Bronchial epithelial cell (primary cell): ENCODE measurements at places on chromosomes 12 and 14.

- DNase-seq, result no peak
These were observed 191.5 kb downstream of the KLHL28 start for GRCh38 chr14:44770201-44770600.

- DNase-seq, result peak; percentile 52
These were observed 3.7 kb downstream of the REM2 start for GRCh38 chr14:22886500-22887259.

DNA sequence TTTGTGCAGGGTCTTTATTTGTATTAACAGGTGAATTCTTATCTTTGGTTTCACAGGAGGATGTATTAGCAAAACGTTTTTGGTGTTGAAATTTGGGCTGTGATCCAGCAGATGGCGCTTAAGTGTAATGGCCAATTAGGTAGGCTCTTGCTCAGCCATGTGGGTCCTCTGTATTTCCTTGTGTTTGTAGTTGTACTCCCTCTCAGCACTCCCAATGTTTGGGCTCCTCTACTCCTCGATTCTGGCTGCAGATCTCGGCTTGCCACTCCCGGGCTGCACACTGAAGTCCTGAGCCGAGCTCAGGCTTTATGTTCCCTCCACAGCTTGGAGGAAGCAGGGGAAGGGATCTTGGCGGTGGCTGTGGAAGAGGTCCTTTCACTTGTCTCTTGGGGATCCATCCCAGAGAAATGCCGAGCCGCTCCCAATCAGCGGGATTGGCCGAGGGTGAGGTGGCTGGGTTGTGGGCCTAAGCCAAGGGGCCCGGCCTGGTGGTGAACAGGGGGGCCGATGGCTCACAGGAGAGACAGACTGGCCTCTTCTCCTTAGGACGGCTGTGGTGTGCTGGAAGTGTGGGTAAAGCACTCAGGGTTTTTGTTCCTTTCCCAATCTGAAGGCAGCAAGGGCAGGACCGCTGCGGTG, 133.7 kb downstream of the AEBP2 start:
- DNase-seq, result peak; percentile 41

- DNase-seq, result no peak
These were observed 8.8 kb upstream of the PTGR2 start for GRCh38 chr14:73842851-73843250.

GRCh38 chr12:110444455-110444854, 5.7 kb downstream of the ARPC3 start:
- DNase-seq, result no peak

DNA sequence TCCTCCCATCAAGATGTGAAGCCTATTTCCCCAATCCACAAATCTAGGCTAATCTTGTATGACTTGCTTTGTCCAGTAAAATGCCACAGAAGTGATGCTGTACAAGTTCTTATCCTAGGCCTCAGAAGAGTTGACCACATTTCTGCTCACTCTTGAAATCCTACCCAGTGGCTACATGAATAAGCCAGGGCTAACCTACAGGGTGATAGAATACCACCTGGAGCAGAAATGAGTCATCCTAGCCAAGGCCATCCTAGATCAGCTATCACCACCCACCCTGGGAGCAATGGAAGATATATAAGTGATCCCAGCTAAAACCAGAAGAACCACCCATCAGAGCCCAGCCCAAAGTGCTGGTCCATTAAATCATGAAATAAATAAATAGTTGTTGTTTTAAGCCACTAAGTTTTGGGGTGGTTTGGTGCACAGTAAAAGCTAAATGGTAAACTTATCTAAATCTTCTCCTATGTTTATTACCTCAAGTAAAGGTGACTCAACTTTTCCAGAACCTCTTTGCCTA, 105.1 kb downstream of the RPS29 start:
- peak; percentile 6 for DNase-seq

DNA sequence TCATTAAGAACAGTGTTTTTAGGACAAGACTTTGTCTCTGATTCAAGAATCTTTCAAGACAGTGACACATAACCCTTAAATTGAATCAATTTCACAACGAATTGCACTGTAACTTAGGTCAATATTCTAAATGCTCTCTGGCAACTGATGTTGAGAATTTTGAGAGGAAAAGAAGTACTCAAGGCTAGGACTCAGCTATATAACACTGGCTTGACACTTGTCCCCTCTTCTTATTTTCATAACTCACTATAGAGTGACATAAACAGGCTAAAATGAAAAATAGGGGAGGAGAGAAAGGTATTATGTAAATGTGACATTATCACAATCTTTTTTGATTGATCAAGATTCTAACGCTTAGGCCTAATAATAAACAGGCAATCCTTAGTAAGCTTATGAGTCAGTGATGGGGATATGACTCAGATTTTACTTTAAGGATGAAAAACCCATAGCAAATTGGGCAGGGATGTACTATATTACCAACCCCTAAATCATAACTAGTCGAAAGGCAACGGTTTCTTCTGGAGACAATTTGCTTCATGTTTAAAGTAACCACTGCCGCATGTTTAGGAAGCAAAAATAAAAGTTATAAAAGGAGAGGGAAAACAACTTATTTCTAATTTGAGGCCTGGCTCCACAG, 10.9 kb downstream of the BTG1 start:
- DNase-seq, result peak; percentile 89

- no peak for DNase-seq
These were observed 94.0 kb downstream of the ESR2 start for GRCh38 chr14:64200170-64200569.

DNA sequence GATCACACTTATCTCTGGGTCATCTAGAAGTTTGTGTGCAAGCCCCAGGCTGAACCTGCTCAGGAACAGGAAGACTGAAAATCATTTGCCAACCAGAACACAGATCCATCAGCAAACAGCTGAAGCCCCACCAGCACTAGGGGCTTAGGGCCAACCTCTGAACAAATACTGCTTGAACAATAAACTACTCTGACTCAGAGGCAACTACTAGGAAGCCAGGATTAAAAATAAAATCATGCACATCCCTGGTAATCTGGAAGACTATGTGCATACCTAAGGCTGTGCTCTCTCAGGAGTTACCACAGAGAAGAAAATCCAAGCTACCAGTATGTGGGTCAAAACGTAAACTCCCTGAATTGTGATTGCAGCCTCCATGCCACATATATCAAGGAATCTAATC, 15.9 kb downstream of the GALNT8 start:
- no peak for DNase-seq

- no peak for DNase-seq
These were observed 285.0 kb upstream of the GRIP1 start for GRCh38 chr12:66963901-66964300.

- no peak for DNase-seq
These were observed 26.4 kb downstream of the SIX1 start for GRCh38 chr14:60622917-60623257.

DNA sequence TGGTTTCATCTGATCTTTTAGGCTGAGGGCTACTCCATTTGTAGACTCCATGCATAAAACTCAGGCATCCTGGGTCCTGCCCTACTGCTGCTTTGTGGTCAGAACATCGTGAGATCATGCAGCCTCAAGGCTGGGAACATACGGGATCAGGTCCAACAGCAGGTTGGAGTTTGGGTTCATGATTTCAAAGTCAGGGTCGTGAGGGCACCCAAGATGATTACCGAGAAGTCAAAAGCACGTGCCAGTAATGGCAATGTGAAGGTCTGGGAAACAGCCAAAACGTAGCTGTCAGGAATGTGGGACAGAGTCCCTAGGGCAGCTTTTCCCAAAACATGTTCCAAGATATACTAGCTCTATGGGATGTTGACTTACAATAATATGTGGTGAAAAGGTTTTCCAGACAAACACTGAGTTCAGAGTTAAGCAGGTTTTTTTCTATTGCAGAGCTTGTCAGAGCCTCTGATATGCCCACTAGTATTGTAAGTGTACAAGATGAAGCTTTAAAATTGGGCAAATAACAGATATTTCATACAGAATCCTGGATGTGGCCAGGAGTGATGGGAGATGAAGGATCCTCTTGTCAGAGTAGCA, 130.3 kb upstream of the DNM1L start:
- no peak for DNase-seq

DNA sequence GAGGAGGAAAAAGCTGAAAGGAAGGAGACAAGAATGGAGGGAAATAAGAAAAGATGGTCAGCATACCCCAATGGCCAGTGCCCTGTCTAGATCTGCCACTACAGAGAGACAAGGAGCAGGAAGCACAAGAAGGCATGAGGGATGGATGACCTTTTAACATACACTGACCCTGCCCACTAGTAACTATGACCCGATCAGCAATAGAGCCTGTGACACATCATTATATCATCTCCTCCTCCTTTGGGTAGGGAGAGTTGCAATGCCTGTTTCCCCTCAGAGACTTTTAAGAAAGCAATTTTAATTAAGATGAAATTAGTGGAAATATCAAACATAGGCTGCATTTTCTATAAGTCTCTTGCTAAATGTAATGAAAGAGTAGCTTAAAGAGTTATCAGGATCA, 4.7 kb upstream of the SLC2A13 start:
- DNase-seq, result peak; percentile 38
